ENCODE measurements at places on chromosomes 13 and 19.
A peak's percentile ranks its signal among the peaks of the same experiment; 100 is the strongest.

DNA sequence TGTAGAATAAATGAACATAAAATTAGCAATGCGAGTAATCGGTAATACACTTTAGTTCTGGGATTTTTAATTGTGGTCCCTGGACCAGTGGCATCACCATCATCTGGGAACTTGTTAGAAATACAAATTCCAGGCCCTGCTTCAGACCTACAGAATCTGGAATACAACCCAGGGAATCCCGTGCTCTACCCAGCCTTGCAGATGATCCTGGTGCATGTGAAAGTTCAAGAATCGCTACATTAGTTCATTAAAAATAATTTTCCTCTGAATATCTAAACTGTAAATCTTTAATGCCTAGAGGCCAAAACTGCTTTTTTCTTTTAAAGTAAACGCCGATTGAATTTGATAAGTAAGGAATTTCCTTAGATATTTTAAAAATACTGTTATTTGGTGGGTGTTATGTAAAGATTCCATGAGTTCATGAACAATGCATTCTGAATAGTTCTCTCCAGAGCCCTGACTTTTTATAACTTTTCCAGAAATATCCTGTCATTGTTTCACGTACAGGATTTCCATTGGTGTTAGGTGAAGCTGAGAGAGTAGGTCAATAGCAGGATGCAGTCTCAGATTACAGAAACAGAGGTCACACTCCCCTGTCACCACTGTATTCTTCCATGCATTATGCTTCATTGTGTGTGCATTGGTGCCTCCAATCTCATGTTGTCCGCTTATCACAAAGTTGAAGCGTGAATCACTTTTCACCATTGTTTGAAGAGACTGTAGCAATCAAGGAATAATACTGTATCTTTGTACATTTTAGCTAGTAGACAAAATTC, 596.5 kb upstream of the KLF12 start:
- no peak for DNase-seq

GRCh38 chr13:81714513-81714912, 1373.6 kb upstream of the SPRY2 start:
- no peak for DNase-seq

- DNase-seq: no peak
These were observed 2.0 kb downstream of the B3GNT3 start for GRCh38 chr19:17796838-17797423.

- DNase-seq: no peak
These were observed 8.7 kb downstream of the ZNF865 start for GRCh38 chr19:55613930-55614710.

- DNase-seq: no peak
These were observed 83.2 kb downstream of the NBEA start for GRCh38 chr13:35025314-35025713.

GRCh38 chr19:35318679-35319448, 10.1 kb upstream of the CD22 start:
- DNase-seq: peak; percentile 74
